Hematopoietic multipotent progenitor cell treated with erythropoietin and hydrocortisone succinate and interleukin-3 and kit ligand, for 17 days (in vitro differentiated cells): ENCODE measurements at places on chromosomes 3 and 15.

DNA sequence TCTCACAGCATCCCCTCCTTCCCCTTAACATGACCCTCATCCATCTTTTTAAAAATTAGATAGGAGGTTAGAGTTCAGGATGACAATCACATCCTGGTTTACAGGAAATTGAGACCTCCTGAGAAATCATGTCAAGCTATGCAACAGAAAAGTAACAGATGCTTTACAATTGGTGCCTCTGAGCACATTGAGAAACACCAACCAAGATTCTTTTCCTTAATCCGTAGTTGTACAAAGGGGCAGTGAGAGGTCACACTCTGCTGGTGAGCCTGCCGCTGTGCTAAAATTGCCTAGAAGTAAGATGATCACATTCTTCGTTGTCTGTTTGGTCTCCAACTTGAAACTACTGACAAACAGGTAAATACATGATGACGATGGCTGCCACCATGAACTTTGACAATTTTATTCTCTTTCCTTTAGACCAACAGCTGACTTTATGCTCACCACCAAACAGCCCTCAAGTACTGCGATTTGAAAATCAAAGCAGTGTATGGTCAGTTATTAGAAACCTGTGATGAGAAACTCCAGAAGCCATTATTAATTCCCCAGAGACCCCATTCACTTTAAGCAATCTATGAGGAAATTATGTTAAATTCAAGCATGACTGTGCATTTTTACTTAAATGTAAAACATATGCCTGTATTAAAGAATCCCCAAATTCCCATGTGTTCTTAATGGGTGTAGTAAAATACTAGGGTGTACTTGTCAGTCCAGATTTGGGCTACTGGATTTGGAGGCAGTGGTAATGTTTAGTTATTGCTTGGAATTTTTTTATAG is 210.7 kb upstream of the UBE2E1 start:
- DNase-seq = no peak

DNA sequence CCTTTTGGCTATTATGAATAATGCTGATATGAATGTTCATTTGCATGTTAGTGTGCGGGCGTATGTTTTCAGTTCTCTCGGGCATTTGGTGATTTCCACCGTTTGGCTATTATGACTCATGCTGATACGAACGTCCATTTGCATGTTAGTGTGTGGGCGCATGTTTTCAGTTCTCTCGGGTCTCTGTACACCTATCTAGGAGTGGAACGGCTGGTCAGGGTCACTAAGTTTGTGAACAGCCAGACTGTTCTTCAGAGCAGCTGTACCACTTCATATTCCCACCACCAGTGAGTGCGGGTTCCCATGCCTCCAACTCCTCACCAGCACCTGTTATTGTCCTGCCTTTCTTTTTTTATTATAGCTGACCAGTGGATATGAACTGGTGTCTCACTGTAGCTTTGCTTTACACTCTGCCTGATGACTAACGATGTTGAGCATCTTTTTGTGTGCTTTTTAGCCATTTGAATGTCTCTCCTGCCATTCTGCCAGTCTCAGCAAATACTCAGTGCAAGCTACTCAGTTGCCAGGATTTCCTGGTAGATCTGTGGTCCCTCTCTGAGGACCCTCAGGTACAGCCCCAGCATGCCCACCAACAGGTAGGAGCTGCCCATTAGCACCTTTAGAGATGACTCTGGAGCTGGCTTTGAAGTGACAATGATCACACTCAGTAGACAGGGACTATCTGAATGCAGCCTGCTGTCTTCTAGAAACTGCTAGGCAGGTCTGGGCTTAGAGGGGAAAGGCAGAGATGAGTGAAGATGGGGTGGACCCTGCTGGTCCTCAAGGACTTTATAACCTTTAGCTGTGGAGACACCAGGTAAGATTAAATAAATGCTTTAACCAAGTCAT is 141.1 kb downstream of the XXYLT1 start:
- DNase-seq = no peak

- DNase-seq = no peak
Observed at GRCh38 chr15:40367371-40367685, 9.3 kb downstream of the DISP2 start.

GRCh38 chr3:43478118-43478785 is 143.6 kb downstream of the ANO10 start:
- no peak for DNase-seq

GRCh38 chr3:156251424-156251823 is 131.0 kb downstream of the KCNAB1 start:
- DNase-seq = no peak

GRCh38 chr3:55654123-55654760 is 167.1 kb upstream of the WNT5A start:
- DNase-seq = no peak

DNA sequence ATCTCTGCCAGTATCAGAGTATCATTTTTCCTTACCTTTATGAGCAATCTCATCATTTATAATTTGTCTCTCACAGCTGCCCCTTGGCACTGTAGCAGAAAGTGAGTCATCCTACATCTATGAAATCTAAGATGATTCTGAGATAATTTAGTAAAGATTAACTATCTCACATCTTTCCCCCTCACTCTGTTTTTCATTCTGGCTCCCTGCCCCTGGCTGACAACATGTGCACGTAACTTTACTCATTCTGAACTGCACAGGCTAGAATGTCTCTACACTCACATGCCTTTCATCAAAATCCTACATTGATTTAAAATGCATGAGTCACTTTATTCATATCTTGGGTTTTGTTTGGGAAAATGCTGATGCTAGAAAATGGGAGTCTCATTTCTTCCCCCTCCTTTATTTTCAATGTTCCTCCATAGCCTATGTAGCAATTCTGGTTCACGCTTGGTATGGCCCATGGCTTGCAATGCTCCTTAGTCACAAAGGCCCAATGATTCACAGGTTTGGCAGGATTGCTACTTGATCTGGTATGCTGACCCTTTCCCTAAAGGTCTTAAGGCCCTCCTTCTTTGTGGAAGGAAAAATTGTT is 838.5 kb downstream of the TUSC7 start:
- DNase-seq = no peak

GRCh38 chr3:167743799-167744198 is 8.3 kb downstream of the SERPINI1 start:
- no peak for DNase-seq

DNA sequence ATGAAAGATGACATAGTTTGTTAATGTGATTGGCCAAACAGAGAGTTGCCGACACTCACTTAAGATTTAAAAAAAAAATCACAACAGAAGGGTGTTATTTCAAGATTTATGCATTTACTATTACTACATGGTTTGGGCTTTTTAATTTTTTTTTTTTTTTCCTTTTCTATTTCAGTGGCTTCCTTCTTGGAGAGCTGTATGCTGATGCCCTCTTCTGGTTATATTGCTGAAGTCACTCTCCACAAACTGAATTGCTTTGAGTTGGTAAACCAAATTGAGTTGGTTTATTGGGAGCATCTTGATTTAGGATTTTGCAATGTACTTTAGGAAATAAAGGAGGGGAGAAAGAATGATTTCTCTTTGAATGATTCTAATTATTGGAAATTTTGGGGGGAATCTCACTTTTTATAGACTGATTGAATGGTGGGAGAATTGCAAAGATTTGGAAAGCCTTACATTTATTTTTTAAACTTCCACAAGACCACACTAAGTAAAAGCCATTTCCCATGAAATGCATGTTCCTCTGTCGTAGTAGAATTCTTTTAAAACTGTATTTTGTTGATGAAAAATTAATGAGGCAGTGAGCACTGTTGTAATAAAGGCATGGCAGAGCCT is 186.6 kb upstream of the FEZF2 start:
- DNase-seq = no peak

DNA sequence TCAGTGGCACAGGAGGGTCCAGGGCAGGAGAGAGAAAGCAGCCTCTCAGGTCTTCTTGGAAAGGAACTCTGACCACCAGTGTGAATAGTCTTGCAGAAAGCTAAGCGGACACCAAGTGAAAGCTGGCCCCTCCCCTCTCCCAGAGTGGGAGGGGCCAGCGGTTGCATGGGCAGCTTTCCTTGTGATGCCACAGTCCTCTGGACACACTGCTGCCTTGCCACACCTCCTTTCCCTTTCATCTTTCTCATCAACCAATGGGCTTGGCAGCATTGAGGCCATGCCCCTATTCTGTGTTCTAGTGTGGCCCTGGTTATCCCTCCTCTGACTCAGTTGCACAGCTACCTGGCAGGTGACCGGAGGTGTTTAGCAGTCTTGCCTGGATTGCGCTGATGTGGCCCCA is 49.7 kb upstream of the GOLGA6B start:
- DNase-seq = no peak
